ENCODE measurements at places on chromosomes 12 and 14.

- DNase-seq = no peak
Observed at GRCh38 chr12:79174626-79175025, 310.1 kb downstream of the SYT1 start.

GRCh38 chr12:52119398-52120254 is 40.1 kb downstream of the SMIM41 start:
- no peak for DNase-seq

GRCh38 chr14:38286452-38286851 is 30.6 kb upstream of the CLEC14A start:
- no peak for DNase-seq

DNA sequence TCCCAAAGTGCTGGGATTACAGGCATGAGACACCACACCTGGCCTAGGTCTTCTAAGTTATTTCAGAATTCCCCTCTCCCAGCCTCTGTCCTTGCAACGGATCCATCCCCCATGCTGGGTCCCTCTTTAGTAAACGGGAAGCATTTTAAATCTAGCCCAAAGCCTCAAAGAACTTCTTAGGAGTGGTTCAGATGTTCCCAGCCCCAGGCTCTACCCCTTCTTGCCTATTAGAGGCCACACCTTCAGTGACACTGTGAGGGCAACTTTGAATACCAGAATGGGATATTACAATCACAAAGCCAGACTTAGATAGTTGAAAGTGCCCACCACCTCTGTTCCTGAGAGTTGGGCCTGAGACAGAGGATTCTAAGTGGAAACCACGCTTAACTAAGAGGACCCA is 18.1 kb upstream of the SPPL3 start:
- DNase-seq = no peak

- no peak for DNase-seq
Observed at GRCh38 chr12:127355061-127355841, 911.7 kb upstream of the TMEM132C start.

DNA sequence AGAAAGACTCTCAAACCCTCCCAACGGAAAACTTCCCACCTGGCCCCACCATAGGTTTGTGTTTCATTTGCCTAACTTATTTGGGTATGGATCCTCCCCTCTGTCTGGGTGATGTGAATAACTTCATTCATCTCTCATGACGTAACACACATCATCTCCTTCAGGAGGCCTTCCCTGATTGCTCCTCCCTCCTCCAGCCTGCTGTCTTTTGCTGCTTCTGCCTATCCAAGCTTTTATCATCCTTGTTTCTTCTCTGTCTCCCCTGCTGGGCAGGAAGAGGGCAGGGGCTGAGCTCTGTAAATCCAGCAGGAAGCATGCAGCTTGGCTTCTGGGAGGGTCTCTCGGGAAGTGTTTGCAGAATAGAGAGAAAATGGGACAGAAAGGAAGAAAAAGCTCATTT is 766.0 kb upstream of the TBX3 start:
- DNase-seq = no peak

DNA sequence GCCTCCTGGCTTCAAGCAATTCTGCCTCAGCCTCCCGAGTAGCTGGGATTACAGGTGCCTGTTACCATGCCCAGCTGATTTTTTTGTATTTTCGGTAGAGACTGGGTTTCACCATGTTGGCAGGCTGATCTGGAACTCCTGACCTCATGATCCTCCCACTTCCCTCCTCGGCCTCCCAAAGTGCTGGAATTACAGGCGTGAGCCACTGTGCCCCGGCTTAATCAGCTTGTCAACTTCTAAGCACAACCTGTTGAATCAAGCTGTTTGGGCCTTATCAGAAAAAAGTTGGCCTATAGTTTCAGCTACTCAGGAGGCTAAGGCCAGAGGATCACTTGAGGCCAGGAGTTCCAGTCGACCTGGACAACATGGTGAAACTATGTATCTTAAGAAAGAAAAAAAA is 7.9 kb downstream of the MARK3 start:
- no peak for DNase-seq

- no peak for DNase-seq
Observed at GRCh38 chr14:32561520-32561919, 232.4 kb downstream of the AKAP6 start.

DNA sequence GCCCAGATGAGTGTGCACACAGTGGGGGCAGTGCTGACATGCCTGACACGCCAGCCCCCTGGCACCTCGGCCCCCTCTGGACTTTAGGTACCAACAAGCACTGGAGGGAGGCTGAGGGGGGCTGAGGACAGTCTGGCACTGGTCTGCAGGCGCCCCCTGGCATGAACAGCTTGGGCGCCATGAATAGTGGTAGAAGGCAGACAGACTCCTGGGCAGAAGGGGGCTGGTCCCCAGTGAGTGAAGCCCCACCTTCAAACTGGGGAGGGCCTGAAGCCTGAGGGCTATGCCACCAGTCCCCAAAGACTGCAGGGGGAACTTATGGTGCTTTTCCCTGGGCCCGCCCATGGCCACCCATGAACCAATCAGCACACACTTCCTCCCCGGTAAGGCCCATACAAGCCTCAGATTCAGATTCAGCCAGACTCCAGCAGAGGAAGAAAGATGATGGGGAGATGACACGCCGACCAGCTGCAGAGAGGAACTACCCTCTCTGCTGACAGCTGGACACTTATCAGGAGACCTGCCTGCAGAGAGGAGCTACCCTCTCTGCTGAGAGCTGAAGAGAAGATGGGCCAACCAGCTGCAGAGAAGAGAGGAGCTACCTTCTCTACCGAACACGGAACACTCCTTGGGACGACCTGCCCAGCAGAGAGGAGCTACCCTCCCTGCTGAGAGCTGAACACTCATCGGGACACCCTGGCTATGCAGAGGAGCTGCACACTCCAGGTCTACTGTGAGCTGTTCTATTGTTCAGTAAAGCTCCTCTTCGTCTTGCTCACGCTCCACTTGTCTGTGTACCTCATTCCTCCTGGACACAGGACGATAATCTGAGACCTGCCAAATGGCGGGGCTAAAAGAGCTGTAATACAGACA is 324.5 kb downstream of the PCNX1 start:
- DNase-seq = no peak

GRCh38 chr14:75297411-75298040 is 18.9 kb downstream of the FOS start:
- no peak for DNase-seq

DNA sequence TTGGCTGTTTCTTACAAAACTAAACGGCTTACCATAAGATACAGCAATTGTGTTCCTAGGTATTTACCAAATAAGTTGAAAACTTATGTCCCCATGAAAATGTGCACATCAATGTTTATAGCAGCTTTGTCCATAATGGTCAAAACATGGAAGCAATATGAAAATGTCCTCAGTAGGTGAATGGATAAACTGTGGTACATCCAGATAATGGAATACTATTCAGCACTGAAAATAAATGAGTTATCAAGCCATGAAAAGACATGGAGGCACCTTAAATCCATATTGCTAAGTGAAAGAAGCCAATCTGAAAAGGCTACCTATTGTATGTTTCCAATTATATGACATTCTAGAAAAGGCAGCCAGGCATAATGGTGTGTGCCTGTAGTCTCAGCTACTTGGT is 40.7 kb downstream of the CFL2 start:
- no peak for DNase-seq

DNA sequence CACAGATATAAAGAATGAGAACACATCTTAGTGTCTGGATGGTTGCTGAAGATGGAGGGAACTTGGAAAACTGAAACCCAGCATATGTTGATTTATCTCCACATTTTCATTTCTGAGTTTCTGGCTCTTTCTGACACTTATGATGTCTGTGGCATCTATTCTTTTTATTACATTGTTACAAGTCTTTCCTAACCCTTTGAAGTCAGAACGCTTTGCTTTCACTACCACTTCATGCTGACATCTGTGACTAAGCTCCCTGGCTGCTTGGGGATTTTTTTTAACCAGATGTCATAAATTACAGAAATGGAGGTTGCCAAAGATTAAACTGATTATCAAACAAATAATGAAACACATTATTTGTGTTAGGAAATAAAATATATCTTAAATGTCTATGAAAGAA is 188.7 kb downstream of the KITLG start:
- no peak for DNase-seq

DNA sequence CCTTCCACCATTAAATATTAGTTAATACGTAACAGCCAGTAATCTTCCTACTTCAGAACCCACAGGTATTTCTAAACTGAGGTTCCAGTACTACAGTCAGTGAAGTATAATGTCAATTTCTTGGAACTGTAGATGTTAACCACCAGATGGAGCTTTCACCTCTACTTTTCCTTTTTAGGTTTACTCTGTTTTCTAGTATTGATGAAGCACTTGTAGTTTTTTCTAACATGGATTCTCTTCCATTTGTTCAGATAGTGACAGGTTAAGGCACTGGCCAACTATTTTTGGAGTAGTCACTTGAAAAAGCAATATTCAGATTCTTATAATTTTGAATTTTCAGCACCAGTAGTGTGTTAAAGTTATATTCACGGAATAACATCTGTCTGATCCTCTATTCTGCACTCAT is 4.6 kb upstream of the SEC23A start:
- no peak for DNase-seq

GRCh38 chr12:32230613-32230993 is 124.0 kb downstream of the BICD1 start:
- no peak for DNase-seq

- no peak for DNase-seq
Observed at GRCh38 chr14:88840926-88841325, 16.5 kb downstream of the TTC8 start.

DNA sequence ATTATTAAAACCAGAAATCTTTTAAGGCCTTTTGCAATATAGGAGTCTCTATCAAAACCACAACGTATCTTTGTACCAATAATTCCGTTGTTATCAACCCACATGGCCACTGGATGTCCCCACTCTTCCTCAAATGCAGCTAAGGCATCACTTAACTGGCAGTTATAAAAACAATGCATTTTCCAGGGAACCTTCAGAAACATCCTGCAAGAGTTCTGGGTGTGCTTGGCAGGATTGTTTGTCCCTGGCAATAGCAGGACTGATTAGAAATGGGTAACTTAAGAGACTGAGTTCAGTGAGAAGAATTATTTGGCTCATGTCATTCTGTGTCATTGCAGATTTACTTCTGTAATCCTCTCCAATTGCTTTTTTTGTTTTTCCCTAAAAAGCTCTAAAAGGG is 112.0 kb downstream of the SLC15A5 start:
- DNase-seq = no peak

GRCh38 chr12:81835783-81836182 is 76.6 kb upstream of the PPFIA2 start:
- DNase-seq = no peak

- DNase-seq = no peak
Observed at GRCh38 chr12:121524196-121524916, 56.5 kb downstream of the KDM2B start.

GRCh38 chr14:103569408-103569807 is 6.6 kb downstream of the COA8 start:
- DNase-seq = no peak

DNA sequence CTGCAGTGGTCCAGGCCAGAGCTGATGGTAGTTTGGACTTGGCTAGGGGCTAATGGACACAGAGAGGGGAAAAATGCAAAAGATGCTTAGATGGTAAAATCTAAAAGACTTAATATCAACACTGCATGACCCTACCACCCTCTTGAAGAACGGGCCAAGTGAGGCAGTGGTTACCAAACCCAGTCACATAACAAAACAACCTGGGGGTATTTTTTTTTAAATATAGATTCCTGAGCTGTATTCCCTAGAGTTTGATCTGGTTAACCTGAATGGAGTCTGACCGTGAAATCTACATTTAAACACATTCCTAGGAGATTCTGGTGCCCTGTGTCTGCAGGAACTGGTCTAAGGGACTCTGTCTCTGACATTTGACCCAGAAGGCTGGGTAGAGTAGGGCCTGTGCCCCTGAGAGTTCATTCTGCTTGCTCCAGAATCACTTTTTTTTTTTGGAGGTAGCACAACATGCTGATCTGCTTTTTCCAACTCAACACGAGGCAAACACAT is 15.7 kb downstream of the ABHD4 start:
- no peak for DNase-seq

DNA sequence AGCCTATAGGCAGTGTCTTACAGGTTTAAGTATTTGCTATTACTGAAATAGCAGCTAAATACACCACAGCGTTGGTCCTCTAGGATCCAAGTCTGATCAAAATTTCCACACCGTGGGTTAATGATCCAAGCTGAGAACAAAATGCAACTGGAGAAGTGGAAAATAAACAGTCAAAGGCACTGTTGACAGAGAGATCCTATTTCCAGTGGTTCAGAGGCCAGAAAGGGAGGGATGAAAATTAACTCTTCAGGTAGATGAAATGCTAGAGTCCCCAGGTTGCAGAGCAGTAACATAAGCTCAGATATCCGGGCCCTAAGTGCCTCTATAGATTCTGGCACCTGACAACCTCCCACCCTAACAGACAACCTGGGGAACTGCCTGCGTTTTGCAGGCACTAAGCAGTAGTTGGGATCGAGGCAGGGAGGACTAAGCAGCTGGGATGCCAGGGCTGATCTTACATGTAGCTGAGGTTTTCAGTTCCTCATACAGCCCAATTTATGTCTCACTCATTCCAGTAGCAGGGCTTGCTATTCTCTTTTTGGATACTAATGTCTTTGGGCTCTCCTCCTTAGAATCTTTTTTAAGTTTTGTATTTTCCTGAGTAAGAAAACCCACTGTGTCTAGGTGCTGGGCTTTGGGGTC is 42.7 kb upstream of the CRACR2A start:
- no peak for DNase-seq

GRCh38 chr12:15701631-15702156 is 87.5 kb downstream of the EPS8 start:
- no peak for DNase-seq

GRCh38 chr12:106721915-106722314 is 52.6 kb upstream of the RIC8B start:
- DNase-seq = no peak

DNA sequence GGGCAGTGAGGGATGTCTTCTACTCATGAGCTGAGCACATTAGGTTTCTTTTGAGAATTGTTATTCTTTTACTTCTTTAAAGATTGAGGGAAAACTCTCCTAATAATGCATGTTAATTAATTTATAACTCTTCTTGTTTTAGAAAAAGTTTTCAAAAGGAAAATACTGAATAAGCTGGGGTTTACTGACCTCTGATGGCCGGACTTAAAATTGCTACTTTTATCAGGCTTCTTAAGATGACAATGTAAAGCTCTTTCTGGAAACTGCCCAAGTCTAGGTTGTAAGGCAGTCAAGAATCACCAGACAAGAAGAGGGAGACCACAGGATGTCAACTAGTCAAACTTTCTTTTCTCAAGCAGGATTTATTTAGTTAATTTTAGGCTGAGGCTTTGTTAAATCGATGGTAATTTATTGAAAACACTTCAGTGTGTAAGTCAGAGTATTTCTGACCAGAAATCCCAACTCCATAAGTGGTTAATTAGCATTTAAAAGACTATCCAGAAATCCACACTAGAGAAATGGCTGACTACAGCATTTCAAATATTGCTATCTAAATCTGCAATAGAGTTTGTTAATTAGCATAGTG is 82.1 kb downstream of the AVPR1A start:
- no peak for DNase-seq

DNA sequence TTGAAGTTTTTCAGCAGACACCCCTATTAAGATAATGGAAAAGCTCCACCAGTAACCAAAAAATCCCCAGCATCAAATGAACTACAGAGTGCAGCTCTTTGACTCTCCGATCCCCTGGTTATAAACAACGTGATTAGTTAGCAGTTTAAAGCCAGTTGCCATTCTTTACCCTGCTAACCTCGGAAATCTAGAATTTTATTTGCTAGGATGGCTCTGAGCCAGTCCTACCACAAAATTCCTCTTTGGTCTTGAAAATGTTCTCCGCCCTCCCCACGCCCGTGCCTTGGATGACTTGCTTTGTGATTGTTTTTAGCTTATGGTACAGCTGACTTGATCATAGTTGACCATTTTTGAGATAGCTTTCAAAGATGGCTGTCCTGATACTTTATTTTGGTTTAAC is 1.2 kb downstream of the KLHDC2 start:
- no peak for DNase-seq

- no peak for DNase-seq
Observed at GRCh38 chr12:124856132-124856841, 7.4 kb downstream of the SCARB1 start.
